ENCODE measurements at places on chromosomes 2 and 18.

DNA sequence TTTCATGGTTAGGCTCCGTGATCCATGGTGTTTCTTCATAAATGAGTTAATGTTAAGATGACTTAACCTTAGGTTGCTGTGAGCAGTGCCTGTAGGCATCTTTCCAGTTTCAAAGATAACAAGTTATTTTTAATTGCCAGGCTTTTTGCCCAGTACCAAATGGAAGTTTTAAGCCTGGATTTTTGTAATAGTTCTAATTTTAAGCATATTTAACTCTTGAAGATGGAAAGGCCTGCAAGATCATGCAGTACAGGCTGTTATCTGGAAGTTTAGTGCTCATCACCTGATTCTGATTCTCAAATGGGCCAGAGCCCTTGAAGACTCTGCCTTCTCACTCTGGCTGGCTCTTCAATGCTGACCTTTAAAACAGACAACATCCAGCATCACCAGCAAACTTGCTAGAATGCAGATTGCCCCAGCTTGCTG is 141.3 kb downstream of the NCK2 start:
- H3K27ac ChIP-seq = peak overlapping the region; percentile 75
- DNase-seq = no peak
- H3K4me1 ChIP-seq = peaks cover 54% of the 10 kb centered on the region
- no peaks in the 10 kb centered on the region for H3K36me3 ChIP-seq
- no peak overlapping the region for H3K4me3 ChIP-seq

GRCh38 chr2:62627667-62628066 is 77.8 kb upstream of the EHBP1 start:
- no peaks in the 10 kb centered on the region for H3K27me3 ChIP-seq
- H3K36me3 ChIP-seq = no peaks in the 10 kb centered on the region
- no peaks in the 10 kb centered on the region for H3K4me1 ChIP-seq

- DNase-seq = no peak
- H3K4me3 ChIP-seq = no peak overlapping the region
- no peaks in the 10 kb centered on the region for H3K4me1 ChIP-seq
Observed at GRCh38 chr2:173851141-173851641, 114.0 kb downstream of the SP3 start.

DNA sequence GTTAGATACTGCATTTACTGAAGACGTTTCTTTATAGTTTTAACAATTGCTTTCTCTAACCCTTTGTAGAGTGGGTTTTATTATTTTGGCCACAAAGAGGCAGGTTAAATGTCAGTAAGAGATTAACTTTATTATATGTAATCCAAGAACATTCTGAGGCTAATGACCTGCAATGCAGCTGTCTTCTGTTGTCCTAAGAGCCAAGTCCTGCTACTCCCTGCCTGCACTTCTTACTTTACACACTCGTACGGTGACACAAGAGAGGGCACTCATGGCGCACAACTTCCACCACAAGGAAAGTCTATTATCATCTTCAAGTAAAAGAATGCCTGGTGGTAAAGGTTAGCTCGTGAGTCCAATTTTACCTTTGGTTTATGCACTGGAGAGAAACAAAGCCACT is 471.0 kb upstream of the HNMT start:
- no peak overlapping the region for H3K4me3 ChIP-seq
- H3K27ac ChIP-seq = no peak overlapping the region
- no peaks in the 10 kb centered on the region for H3K4me1 ChIP-seq
- no peaks in the 10 kb centered on the region for H3K27me3 ChIP-seq
- no peak for DNase-seq

DNA sequence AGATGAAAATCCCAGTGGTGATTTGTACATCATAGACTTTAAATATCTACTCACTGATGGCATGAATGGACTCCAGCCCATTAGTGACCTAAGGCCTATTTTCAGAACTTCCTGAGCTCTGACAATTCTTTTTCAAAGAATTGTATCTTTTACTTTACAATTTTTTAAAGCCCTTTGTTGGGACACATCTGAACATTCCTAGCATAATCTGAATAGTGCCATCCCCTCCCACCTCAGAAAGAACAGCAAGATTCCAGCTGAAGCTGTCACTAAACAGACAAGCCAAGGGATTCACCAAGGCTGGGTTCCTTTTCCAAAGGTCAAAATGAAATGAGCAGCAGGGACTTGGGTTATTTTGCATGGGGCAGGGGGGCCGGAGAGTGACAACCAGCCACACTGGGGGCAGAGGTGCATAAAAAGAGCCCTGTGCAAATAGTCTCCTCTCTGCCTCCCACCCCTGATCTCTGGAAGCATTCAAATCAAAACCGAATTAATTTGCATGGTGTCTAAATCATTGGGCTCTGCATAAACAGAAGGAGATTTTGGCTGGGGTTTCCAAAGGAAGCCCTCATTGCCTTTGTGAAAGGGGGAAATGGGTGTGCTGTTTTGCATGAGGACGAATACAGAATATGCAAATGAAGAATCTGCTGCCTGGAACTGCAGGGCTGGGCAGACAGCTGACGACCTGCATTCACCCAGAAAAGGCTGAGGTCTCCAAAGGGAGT is 17.2 kb downstream of the EPHA4 start:
- DNase-seq = no peak
- peak overlapping the region; percentile 12 for H3K27ac ChIP-seq
- peaks cover 31% of the 10 kb centered on the region for H3K4me1 ChIP-seq
- H3K4me3 ChIP-seq = no peak overlapping the region
- no peaks in the 10 kb centered on the region for H3K27me3 ChIP-seq

DNA sequence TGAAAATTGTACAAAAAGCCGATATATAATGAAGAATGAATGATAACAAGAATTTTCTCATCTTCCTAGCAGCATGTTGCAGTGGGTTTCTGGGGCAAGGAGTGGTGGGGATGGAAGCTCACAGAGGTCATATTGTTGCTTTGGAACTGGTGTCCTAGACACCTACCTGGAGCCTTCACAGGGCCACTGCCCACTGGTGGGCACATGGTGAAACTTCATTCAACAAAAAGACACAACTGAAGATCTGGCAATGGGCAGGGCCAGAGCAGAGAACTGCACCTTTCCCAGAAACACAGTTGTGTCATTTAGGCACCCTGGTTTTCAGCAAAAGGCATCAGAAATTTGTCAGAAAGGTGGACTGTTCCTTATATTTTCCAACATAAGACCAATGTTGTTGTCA is 115.3 kb downstream of the FHOD3 start:
- no peak for DNase-seq
- H3K36me3 ChIP-seq = no peaks in the 10 kb centered on the region
